ENCODE measurements at places on chromosomes 3 and 15.

DNA sequence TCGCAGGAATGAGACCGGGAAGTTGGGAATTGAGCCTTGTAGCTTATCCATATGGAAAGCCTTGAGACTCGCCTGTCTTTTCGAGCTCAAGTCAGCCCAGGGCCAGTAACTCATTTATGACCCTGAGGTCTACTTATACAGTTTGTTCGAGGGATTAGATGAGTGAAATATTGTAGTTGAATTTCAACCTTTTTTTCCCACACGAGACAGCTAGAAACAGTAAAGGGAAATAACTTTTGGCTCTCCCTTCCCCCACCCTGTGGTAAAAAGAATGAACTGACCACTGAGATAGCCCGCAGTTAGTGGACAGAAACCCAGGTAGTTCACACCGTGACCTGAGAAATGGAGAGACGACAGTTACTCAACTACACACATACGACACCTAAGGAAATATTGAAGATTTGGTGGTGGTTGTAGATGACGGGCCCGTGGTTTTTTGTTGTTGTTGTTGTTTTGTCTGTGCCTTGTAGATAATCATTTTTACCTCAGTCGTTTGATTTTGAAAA is 841 bp downstream of the EIF3J start:
- DNase-seq, result no peak

GRCh38 chr15:92130906-92131305 is 262.8 kb upstream of the ST8SIA2 start:
- DNase-seq, result no peak

DNA sequence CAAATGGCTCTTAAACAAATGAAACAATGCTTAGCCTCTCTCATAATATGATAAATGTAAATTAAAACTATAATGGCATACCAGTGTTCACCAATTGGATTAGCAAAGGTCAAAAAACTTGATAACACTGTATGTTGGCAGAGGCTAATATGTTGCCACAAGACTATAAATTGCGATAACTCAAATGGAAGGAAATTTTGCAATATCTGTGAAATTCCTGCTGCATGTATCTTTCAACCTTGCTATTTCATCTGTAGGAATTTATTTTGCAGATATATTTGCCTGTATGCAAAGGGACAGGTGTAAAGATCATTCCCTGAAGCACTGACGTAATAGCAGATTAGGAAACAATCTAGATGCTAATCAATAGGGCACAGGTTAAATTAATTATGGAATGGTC is 191.4 kb upstream of the EIF1B start:
- no peak for DNase-seq

DNA sequence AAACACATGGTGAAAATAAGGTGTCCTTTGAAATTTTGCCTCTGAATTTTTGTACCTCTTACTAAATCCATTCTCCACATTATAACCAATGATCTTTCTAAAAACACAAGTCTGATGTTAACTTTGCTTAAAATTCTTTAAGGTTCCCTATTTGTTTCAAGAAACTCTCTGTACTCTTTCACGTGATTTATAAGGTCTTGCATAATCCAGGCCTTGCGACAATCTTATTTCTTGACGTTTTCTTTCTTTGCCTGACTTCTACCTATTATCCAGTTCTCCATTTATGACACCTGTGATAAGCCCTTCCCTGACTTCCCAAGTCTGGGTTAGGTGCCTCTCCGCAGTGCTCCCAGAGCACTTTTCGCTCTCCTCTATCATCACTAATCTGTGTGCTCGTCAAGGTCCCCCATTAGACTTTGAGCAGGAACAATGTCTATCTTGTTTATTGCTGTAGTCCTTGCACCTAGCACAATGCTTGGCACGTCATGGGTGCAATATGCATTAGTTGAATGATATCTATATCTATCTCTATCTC is 24.3 kb upstream of the KPNA1 start:
- no peak for DNase-seq

- DNase-seq, result no peak
These were observed 291.9 kb upstream of the STT3B start for GRCh38 chr3:31240874-31241273.

GRCh38 chr3:120477781-120478180 is 27.0 kb upstream of the FSTL1 start:
- DNase-seq, result no peak

- DNase-seq, result no peak
These were observed 16.4 kb upstream of the UBE3A start for GRCh38 chr15:25455226-25455625.

- no peak for DNase-seq
These were observed 130.8 kb downstream of the NEO1 start for GRCh38 chr15:73183071-73183470.

- DNase-seq, result no peak
These were observed 40.5 kb upstream of the ROPN1 start for GRCh38 chr3:124032311-124032880.

DNA sequence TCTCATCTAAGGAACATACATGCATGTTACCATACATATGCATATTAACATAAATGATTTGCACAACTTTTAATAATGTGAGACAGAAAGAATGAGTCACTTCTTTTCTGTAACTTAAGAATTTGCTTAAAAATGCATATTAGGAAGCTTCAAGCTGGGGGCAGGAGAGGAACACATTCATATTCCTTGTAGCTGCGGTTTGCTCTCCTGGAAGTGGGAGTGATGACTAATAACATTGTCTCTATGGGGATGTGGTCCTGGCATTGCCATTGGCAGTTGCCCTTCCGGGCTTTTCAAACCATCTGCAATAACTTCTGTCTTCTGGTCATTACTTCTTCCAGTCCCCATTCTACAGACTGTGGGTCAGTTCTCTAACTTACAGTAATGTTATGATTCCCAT is 15.6 kb downstream of the CHST2 start:
- DNase-seq, result no peak

DNA sequence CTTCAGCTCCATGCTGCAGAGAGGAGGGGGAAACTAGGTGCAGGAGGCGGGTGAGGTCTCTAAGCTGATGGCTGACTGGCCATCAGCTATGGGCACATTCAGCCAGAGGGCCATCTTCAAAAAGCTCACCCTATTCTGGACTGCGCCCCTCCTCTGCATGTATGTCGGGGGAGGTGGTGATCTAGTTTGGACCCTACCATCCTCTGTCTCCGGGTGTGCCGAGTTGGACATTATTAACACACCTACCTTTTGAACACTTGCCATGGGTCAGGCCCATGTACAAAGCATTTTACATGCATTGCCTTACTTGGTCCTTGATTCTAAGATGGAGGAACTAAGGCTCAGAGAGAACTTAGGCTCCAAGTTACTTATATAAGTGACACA is 1.4 kb downstream of the NISCH start:
- DNase-seq, result no peak

DNA sequence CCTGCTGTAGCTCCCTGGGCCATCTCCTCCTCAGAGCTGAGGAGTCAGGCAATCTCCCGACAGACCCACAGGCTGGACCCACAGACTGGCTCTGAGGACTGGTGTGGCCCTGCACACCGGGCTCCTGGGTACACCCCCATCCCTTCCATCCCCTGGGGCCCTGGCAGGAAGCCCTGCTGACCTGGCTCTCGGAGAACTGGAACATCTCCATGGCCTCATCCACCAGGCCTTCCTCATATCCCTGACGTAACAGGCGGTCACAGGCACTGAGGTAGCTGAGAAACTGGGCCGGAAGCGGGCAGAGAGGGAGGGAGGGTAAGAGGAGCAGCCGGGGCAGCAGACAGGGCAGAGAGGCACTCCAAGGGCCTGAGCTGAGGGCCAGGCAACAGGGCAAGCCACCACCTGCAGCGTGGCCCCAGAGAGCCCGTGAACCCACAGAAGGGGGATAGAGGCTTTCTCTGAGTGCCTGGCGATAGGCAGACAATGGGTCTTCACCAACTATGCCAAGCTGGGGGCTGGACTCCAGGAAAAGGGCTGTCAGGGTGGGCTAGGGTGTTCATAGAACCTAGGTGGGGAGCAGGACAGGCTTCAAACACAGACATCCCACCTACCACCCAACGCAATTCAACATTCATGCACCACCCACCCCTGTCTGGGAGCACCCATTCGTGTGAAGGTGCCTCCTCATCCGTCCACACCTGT is 17.9 kb downstream of the KBTBD13 start:
- DNase-seq, result no peak

GRCh38 chr3:153856932-153857331 is 264.3 kb upstream of the ARHGEF26 start:
- DNase-seq, result no peak

DNA sequence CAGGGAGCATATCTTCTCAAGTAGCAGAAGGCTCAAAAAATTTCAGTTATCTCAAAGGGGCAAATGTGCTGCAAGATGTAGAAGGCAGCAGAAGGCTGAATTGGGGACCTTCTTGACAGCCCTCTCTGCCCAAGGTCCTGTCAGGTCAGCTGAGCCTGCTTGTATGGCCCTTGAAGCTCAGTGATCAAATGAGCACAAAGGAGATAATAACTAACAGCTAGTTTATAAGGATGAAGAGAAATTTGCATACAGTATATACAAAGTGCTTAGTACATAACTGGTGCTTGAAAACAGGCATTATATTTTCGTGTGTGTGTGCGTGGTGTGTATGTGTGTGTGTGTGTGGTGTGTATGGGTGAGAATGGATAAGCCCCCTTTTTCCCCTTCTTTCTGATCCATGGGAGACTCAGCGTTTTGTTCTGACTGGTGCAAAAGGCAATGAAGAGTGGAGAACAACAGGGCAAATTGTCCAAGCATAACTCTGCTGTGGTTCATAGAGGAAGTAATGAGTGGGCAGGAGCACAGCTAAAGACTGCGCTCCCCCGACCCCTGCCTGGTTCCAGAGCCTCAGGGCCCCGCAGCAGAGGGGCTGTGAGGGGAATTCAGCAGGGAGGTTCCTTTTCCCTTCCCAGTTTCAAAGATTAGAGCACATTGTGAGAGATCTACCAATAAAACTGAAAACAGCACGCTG is 356.8 kb upstream of the NR2F2 start:
- DNase-seq, result no peak

DNA sequence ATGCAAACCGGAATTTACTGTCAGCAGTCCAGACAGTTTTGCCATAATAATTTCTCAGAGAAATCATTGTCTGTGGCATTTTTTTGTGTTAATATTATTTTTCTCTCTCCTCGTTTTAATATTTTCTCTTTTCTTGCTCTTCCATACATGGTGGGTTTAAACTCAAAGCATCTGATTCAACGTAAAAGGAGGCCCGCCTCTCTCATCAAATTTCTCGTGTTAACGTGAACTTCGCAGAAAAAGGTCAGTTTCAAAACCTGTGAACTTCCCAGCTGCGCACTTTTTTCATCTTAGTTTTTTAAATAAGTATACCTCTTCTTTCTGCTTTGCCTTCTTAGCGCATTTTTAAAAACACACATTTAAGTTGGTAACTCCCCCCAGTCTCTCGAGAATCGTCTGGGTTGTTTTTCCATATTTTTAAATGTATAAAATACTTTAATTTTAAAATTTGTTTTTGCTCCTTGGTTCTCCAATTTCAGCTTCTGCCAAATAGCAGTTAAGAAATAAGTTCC is 9.1 kb downstream of the SHOX2 start:
- no peak for DNase-seq

DNA sequence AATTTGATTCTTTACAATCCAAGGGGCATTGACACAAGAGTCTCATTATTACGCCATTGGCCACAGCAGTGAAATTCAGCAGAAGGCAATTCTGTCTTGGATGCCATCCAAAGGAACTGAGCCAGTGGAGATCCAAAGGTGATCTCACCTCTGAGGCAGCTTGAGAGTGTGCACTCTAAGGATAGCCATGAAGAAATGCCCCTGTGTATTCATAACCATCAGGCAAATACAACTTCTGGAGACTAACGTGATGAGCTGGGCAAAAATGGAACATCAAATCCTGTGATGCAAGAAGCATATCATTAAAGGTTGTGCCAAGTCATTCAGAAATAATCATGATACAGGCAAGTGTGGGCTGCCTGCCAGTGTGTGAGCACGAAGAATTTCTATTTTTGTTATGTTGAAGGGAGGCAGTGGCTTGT is 41.4 kb downstream of the ROBO2 start:
- DNase-seq, result no peak

GRCh38 chr15:80459380-80459779 is 55.2 kb downstream of the ARNT2 start:
- DNase-seq, result no peak

- no peak for DNase-seq
These were observed 681.3 kb downstream of the ROBO1 start for GRCh38 chr3:79086514-79086913.

- no peak for DNase-seq
These were observed 5.8 kb downstream of the SLC12A6 start for GRCh38 chr15:34331809-34332208.

GRCh38 chr15:85767785-85768529 is 26.8 kb downstream of the KLHL25 start:
- no peak for DNase-seq

DNA sequence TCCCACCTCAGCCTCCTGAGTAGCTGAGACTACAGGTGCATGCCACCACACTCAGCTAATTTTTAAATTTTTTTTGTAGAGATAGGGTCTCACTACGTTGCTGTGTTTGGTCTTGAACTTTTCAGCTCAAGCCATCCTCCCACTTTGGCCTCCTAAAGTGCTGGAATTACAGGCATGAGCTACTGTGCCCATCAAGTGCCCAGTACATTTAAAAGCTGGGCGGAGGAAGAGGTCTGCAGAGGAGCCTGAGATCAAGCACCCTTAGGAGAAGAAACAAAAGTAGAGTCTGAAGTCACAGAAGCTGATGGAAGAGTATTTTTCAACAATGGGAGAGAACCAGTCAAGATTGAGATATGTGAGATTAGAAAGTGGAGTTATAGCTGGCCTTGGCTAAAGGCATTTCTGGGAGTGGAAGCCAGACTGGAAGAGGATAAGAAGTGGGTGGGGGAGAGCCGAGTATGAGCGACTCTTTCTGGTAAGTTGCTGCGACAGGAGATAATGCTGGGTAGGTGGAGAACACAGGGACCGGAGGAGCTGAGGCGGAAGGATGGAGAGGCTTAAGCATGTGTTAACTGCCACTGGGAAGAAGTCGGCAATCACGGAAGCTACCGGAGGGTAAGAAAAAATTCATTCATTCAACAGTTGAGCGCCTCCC is 782 bp upstream of the IREB2 start:
- DNase-seq, result no peak

- DNase-seq, result no peak
These were observed 73.0 kb downstream of the FOXP1 start for GRCh38 chr3:71510510-71510909.

DNA sequence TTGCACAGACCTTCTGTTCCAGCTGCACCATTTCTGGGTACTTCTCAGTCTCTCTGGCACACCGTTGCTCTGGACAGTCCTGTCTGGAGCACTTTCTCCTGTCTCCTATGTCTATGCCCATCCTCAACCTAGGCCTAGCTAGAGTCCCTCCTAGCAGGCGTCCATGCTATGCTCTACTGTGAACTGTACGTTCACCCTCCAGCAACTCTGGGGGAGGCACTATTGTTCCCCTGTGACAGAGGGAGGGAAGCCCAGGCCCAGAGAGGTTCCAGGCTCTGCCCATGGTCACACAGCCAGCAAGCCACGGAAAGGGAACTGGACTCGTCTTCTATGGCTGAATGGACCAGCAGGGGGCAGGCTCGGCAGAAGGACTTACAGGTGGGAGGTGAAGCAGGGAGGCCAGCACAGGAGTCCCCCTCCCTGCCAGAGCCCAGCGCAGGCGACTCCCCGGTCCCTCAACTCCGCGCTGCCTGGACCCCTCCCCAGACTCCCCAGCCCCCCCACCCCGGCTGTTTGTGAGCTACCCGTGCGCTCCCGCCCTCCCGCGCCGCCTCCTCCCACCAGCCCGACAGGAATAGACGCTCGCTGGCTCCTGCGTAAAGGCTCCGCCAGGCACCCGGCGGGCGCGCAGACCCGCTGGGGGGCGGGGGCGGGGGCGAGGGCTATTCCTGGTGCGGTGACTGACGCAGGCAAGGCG is 1.7 kb upstream of the LINGO1 start:
- no peak for DNase-seq

- no peak for DNase-seq
These were observed 61.0 kb downstream of the KLF13 start for GRCh38 chr15:31387479-31388118.

GRCh38 chr3:9883706-9884554 is 3.9 kb upstream of the CIDEC start:
- DNase-seq, result no peak
